ENCODE measurements at places on chromosomes 1 and 21.

DNA sequence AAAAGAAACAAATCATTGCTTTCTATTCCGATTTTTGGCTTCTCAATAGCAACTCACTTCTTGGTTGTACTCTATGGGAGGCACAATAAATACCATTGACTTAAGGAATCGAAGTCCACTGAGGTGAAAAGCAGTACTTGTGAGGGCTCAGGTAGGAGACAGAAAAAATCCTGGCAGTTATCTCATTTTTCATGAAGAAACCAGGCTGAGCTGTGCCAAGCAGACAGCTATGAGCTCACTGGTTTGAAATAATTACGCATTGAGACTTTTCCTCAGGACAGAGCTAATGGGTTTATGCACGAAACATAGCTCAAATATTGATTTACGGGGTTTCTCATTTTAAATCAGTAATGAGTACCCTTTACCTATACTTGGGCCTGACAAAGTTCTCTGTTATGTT, 18.5 kb downstream of the COLGALT2 start:
- no peak for DNase-seq

- DNase-seq, result no peak
Measured at GRCh38 chr1:86352086-86352485, 44.0 kb downstream of the ODF2L start.

- no peak for DNase-seq
Measured at GRCh38 chr1:163308811-163309210, 12.9 kb upstream of the NUF2 start.

DNA sequence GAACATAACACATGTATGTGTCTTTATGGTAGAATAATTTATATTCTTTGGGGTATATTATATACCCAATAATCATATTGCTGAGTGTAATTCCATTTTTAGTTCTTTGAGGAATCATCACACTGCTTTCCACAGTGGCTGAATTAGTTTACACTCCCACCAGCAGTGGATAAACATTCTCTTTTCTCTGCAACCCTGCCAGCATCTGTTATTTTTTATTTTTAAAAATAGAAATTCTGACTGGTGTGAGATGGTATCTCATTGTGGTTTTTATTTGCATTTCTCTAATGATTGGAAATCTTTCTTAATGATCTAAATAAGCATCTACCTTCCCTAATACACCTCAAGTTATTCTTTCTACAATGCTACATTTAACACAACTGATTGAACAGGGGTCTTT, 346.2 kb upstream of the LYPLAL1 start:
- no peak for DNase-seq

GRCh38 chr1:244304656-244305055, 147.1 kb downstream of the ADSS2 start:
- DNase-seq, result no peak

DNA sequence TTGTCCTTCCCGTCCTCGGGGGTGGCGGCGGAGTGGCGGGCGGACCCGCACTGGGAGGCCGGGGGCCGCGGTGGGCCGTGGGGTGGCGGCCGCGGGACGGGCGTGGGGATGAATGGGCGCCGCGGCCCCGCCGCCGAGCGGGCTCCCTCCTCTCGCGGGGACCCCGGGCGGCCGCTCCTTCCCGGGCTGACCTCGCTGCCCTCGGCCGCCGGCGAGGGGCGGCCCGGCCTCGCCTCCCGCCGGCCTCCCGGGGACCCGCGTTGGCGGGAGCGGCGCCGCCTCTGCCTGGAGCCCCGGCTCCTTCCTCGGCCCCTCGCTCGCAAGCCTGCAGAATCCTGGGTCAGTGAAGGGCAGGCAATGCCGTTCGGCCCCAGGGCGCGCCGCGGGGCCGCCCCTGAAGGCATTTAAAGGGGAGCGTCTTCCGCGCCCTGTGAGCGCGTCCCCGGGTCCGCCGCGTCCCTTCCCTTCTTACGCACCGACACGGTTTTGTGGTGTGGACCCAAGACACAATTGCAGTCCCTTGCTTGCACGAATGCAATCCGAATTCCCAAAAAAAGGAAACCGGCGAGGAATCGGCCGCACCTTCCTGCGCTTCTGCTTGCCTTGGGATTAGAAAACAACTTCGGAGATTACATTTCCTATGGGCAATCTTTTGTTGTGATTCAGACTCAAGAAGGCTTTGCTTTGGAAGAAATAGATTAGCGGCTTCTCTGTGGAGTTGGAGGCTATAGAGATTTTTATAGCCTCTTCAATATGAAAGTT, 776 bp downstream of the ITSN1 start:
- no peak for DNase-seq

DNA sequence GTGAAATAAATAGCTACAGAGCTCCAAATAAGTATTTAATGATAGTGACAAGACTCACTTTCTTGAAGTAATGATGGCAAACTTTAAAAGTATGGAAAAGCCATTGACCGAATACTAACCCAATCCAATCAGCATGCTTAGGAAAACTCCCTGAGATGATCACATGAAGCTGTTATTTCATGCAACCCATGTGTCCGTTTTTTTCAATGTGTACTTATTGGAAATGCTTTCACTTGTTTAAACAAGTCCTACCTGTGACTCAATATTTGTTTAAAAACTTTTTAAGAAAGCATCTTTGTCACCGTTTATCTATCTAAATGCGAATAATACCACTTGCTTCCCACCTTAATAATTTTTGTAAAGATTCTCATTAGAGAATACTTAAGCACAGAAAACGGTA, 185.8 kb downstream of the NRIP1 start:
- DNase-seq, result no peak

DNA sequence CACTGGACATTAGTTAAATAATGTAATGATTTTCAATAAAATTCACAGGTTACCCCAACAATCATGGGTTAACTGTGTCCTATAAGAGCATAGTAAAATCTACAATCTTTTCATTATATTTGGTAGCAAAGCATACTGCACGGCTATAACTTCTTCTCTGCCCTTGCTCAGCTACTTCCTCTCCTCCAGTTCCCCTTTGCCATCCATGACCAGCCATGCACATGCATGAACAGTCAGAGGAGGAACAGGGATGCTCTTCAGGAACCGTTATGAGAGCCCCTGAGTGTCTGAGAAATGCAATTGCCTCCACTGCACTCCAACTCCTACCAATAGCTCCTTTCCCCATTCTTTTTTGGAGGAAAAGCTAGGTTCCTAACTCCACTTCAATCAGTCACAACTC, 646.7 kb downstream of the LTN1 start:
- DNase-seq, result no peak

GRCh38 chr1:241417258-241417657, 60.3 kb upstream of the RGS7 start:
- DNase-seq, result no peak

DNA sequence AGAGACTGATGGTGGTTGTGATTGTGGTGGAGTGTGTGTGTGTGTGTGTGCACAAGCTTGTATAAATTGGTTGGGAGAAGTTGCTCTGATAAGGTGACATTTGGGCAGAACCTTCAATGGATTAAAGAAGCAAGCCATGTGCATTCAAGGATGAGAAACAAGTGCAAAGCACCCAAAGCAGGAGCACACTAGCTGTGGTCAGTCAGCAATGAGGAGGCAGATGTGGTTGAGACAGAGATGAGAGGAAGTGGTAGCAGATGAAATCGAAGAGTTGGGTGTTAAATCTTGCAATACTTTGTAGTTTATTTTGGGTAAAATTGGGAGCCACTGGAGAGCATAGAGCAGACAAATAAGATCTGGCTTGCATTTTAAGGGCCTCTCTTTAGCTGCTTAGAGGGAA, 4.4 kb upstream of the PGBD5 start:
- no peak for DNase-seq

- peak; percentile 96 for DNase-seq
Measured at GRCh38 chr1:153608742-153609584, 4.0 kb downstream of the S100A16 start.

DNA sequence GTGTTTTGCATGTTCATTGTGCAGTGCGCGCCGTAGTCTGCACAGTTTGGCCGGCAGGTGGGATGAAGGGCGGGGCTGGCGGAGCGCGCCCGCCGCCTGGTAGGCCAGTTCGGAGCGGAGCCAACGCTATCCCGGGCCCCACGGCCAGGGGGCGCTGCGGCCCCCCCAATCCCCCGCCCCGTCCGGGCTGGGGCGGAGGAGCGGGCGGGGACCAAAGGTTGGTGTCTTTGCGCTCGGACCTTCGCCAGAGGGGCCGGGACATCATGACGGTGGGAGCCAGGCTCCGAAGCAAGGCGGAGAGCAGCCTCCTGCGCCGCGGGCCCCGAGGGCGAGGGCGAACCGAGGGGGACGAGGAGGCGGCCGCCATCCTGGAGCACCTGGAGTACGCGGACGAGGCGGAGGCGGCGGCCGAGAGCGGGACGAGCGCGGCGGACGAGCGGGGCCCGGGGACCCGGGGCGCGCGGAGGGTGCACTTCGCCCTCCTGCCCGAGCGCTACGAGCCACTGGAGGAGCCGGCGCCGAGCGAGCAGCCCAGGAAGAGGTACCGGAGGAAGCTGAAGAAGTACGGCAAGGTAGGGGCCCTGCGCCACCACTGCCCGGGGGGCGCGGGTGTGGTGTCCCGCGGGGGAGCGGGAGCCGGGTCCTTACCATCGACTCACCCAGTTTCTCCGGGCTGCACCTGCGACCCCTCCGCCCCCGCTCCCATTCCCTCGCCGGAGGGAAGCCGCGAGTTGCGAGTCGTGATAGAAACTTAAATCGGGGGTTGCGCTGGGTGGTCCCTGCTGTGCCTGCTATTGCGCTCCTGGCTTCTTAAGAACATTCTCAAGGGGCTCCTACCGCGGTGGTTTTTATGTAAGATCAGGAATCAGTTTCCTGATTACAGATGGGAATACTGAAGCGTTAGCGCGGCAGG, at the start of gene C1orf115:
TSS of gene C1orf115 (plus strand) at position 224 of the 913 bp plus-strand sequence. CDS start at position 264, 40 bp downstream.
- DNase-seq, result no peak

- DNase-seq, result peak; percentile 47
Measured at GRCh38 chr1:173161510-173162221, 45.5 kb downstream of the TNFSF4 start.

- peak; percentile 88 for DNase-seq
Measured at GRCh38 chr1:151494741-151495281, 16.4 kb upstream of the CGN start.

DNA sequence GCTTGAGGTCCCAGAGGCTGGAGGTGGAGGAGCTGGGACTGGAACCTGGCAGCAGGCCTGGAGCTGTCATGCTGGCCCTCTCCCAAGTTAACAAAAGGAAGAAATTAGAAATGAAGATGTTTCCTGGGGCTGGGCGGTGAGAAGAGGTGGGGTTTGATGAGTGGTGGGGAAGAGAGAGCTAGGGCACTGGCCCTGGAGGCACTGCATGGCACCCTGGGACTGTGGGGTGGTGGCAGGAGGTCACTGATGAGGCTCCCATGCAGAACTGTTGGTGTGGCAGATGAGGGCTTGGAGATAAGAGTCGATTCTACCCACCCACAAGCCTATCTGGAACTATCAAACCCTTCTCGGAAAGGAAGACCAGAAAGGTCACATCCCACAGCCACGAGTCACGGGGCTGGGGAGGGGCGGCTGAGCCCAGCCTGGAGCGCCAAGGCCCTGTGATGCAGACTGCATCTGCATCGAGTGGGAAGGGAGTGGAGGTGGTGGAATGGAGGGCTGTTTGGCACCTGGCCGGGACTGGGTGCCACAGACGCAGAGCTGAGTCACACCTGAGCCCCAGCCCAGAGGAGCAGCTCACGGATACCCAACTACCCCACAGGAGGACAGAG, 29.4 kb downstream of the MRPL37 start:
- DNase-seq, result peak; percentile 57

GRCh38 chr1:173995475-173995874, 26.7 kb downstream of the RC3H1 start:
- DNase-seq, result no peak

- no peak for DNase-seq
Measured at GRCh38 chr1:246482805-246483568, 24.1 kb downstream of the SMYD3 start.

DNA sequence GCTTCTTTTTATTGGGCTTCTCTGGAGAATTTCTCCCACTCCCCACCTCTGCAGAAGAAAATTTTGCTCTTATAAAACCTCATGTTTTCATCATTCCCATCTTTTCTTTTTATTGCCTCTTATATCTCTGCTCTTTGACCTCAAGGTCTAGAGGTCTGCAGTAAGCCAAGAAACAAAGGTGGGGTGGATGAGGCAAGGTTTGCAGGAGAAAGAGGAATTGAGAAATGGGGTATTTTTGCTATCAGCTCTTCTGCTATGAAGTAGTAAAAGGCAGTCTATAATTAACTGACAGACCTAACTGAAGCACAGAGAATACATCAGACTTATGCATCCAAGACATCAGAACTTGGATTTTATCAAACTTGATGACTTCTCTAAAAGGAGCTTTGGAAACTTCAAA, 22.9 kb downstream of the SYT11 start:
- no peak for DNase-seq

DNA sequence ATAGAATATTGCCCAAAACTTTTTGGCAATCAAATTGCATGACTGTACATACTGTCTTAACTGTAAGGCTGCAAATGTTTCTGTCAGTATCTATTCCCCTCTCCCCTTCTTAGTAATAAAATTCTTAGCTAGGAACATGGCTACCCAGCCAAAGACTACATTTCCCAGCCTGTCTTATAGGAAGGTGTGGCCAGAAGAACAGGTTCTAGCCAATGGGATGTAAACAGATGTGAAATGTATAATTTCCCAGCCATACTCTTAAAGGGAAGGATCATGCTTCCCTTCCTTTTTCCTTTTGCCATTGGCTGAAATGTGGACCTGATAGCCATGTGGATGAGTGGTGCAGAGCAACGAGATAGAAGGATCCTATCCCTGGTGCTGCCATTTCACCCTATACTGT, 7.0 kb upstream of the HIVEP3 start:
- DNase-seq, result no peak
